Endothelial cell of umbilical vein (primary cell): ENCODE measurements at places on chromosomes 12 and 14.

- DNase-seq = peak; percentile 92
These were observed 89.3 kb upstream of the RAP1B start for GRCh38 chr12:68521321-68521839.

GRCh38 chr12:51889216-51890132 lies 1.6 kb downstream of the ANKRD33 start:
- no peak for DNase-seq

- DNase-seq = no peak
These were observed 310.7 kb downstream of the AEBP2 start for GRCh38 chr12:19749906-19750574.

DNA sequence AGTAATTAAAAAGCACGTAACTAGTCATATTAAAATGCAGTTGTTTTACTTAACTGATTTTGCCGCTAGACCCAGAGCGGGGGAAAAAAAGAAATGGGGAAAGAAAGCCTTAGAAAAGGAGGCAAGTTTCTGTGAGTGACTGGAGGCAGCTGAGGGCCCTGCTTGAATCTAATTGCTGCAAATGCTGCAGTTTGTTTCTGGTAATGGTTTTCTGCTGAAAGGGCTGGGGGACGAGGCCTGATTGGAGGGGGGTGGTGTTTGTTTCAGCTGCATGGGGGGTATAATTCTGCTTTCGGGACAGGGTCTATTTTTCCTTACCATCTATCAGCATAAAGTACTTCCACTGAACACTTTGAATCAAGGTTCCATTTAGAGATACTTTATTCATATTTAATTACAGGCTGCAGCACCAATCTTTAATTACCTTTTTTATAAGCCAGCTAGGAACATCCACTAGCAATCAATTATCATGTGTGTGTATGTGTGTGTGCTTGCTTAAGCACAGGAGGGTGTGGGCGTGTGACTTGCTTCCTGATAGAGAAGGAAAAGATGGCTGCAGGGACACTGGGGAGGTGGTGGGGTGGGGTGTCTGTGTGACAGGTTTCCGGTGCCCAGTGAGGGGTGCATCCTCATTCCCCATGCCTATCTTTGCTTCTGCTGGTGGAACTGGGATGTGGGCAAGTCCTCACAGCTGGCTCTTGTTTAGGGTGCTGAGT lies 83.4 kb downstream of the ADCK1 start:
- no peak for DNase-seq

DNA sequence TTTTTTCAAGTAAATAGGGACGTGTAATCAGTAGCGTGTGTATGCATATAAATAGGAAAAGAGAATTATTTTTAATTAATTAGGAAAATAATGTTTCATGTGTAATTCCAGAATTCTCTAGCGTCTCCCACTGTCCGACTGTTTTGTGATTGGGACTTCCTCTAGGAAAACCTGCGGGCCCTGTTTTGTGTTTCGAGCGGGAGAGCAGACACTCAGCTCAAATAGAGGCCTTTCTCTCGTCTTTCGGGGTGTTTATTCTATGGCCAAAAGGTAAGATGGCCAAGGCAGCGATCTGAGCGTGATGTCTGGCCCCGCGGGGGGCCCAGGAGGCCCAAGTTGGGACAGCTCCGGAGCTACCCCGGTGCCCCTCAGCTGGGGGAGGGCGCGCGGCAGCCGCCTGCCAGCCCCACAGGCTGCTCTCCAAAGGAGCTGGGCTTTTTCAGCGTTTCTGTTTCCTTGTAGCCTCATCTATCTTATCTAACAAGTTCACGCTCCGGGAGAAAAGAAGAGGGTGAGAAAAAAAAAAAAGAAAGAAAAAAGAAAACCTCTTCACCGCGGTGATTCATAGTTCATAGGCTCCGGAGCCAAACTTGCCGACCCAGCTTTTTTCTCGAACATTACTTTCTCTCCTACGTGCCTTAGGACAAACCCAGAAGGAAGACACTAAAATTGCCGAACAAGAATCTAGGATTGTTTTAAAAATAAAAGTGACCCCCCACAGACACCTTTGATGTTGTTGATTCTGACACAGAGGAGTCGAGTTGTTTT lies 7.5 kb upstream of the FOXG1 start:
- DNase-seq = no peak

- peak; percentile 55 for DNase-seq
These were observed 3.0 kb downstream of the PAWR start for GRCh38 chr12:79687711-79688260.

DNA sequence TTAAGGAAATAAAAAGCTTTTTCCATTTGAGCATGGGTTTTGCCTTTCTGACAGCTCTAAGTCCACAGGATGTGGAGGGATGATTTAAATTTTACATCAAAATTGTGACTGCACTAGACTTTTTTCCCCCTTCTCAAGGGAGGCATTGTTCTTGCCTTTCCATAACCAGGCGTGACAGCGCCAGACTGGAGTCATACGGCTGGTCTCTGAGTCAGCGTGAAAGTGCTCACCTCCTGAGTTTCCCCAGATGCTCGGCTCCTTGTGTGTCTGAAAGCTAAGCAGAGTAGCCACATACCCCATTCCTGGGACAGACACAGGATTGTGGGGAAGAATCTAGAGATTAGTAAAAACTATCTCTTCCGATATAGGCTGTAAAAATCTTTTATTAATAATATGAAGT lies 43.1 kb downstream of the SOX5 start:
- no peak for DNase-seq
